Liver (tissue), 10 donors: ENCODE measurements at places on chromosomes 7 and 10.

DNA sequence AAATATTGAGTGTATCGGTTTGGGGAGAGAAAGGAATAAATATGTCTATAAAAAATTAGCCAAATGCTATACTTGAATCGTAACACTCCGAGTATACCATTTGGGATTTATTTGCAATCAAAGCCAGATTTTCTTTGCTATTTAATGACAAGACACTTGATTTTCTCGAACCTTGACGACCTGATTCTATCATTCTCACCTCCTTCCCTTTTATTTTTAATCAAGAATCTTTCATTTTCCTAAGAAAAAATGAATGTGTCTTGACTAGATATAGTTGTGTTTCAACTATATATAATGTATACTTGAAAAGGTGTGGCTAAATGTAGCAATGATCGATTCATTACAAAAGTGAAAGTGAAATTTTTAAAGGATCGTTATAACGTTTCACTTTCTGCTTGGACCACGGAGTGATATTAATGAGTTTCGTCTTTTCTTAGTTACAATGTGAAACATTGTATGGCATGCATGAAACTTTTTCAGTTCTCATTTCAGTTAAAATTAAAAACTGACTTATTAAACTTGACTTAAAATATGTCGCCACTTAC lies 562 bp downstream of the NUB1 start:
- no peak for DNase-seq

- no peak for DNase-seq
Measured at GRCh38 chr10:119546009-119546408, 3.5 kb upstream of the RGS10 start.

GRCh38 chr10:103928784-103929183 lies 10.8 kb upstream of the STN1 start:
- no peak for DNase-seq

DNA sequence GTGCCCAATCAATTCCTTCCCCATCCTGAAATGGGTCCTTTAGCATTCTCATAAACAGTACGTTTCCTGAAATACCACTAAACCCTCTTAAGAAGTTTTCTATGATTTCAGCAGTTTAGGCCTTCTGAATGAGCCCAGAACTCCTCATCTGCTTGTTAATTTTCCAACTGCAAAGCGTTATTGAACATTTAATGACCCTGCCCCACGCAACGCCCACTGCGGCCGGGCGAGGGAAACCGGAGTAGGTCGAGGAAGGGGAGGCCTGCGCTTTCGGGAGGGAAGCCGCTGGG lies 608 bp upstream of the UBN2 start:
- no peak for DNase-seq

- DNase-seq: peak; percentile 47
Measured at GRCh38 chr10:108911814-108912541, 1011.3 kb downstream of the XPNPEP1 start.

GRCh38 chr7:1021366-1021765 lies 23.0 kb upstream of the GPR146 start:
- no peak for DNase-seq

DNA sequence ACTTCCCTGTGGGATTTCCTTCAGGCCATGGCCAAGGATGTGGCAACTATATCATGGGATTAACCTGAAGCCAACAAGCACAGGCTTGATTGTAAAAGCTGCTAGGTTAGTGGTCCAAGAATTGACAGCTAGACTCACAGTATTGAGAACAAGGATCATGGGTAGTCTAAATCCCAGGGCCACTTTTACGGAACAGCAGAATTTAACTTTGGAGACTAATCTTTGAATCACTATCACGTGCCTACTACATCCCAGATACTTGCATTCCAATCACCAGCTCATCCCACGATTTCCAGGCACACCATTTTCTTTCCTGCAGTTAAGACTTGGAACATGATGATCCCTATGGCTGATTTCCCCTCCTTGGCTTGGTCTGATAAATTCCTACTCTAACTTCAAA lies 65.6 kb upstream of the ADO start:
- DNase-seq: no peak

GRCh38 chr7:930975-931758 lies 23.3 kb downstream of the ADAP1 start:
- DNase-seq: no peak

GRCh38 chr7:92255308-92255707 lies 9.5 kb downstream of the ANKIB1 start:
- no peak for DNase-seq

GRCh38 chr10:89047397-89047796 lies 56.8 kb downstream of the FAS start:
- no peak for DNase-seq

DNA sequence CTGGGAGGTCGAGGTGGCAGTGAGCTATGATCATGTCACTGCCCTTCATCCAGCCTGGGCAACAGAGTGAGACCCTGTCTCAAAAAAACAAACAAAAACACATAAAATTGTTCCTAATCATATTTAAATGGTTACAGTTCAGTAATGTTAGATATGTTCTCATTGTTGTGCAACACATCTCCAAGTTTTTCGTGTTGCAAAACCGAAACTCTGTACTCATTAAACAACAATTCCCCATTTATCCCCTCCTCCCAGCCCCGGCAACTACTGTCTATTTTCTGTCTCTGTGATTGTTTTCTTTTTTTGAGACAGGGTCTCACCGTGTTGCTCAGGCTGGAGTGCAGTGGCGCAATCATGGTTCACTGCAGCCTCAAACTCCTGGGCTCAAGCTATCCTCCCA lies 16.1 kb upstream of the PRXL2A start:
- no peak for DNase-seq

- DNase-seq: no peak
Measured at GRCh38 chr7:27351786-27352185, 109.2 kb downstream of the EVX1 start.

GRCh38 chr7:82810558-82811259 lies 352.0 kb downstream of the PCLO start:
- DNase-seq: no peak

DNA sequence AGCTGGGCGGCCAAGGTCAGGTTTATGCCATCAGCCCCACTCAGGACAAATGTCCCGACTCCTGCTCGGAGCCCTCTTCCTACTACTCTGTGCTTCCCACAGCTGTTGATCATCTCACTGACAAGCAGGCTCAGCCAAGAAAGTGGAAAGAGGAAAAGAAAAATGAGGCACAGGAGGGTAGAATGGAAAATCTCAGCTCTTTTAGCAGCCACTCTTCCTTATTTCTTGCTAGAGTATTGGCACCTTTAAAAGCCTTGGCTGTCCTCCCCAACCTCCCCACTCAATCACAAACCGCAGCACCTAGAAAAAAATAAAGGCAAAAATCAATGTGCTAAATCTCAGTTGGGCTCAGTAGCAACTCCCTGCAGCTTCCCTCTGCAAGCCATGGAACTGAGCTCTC lies 35.3 kb upstream of the AGK start:
- no peak for DNase-seq

- DNase-seq: no peak
Measured at GRCh38 chr10:7792541-7792940, 4.6 kb downstream of the ATP5F1C start.
